ENCODE measurements at places on chromosomes 6 and 20.

DNA sequence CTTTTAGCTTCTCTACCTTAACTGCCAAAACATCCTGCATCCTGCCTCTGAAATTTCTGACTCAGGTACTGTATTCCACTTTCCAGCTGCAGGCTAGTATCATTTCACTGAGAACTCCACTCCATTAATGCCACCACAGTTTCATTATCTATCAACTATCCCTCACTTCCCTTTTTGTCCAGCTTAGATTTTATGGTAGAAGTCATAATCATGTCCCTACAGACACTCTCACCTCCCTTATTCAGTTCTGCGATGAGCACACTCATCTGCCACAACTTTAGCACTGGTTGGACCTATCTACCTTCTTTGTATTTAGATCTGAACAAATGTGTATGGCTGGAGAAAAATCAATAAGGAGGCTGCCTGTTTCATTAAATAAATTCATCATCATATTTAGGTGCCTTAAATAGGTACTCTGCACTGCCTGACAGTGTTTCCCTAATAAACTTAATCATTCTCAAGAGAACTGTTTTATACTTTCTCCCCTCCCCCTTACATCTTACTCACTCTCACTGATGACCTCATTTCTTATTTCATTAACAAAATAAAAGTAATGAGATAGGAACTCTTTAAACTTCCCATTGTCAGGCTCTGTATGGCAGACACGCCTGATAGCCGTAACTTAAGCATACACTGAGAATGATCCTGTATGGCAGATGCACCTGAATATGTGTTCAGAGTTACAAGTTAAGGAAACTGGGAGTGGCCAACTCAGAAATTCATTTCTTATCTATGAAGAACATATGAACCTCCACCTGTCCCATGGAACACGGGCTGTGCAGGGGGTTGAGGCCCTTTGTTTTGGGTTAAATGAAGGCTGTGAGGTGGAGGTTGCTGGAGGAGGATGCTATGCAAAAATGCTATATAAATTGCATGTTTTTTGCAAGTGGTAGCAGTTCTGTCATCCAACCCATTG, 95.3 kb upstream of the MAN1A1 start:
- no peak for DNase-seq

GRCh38 chr6:125251516-125252220, 50.1 kb downstream of the HDDC2 start:
- DNase-seq = peak; percentile 18

GRCh38 chr20:48815537-48815936, 12.3 kb downstream of the PREX1 start:
- no peak for DNase-seq

GRCh38 chr6:134734312-134734869, 215.5 kb downstream of the ALDH8A1 start:
- no peak for DNase-seq

- no peak for DNase-seq
These were observed 44.9 kb downstream of the PRND start for GRCh38 chr20:4766631-4767030.

DNA sequence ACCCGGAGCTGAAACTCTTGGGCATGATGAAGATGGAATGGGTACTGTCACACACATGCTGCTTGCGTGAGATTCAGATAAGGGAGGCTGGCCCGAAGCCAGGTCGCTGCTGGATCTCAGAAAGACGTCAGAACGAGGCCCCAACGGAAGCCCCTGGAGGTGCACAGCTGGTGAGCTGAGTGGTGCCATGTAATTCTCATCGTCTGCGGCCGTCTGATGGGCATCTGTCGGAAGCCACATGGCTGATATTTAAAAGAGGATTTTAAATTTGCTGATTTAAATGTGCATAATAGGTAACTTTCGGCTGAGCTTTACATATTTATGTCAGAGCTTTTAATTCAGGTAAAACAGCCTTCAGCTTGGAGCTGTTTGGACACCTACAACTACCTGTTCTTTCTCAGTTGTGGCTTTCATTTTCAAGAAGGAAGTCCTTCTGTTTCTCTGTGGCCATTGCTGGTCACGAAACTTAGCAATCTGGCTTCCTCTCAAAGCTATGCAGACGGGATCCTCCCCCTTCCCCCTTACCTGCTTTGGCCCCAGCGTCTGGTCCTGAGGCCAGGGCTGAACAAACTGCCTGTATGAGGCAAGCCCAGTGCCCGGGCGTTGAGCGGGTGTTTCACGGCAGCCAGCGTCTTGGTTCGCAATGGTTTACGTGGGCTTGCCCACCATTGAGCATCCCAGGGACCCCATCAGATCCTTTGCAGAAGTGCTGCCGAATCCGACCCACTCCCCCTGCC, 9.2 kb downstream of the SLCO4A1 start:
- no peak for DNase-seq

- DNase-seq = no peak
These were observed 22.5 kb downstream of the THBS2 start for GRCh38 chr6:169230946-169231789.

DNA sequence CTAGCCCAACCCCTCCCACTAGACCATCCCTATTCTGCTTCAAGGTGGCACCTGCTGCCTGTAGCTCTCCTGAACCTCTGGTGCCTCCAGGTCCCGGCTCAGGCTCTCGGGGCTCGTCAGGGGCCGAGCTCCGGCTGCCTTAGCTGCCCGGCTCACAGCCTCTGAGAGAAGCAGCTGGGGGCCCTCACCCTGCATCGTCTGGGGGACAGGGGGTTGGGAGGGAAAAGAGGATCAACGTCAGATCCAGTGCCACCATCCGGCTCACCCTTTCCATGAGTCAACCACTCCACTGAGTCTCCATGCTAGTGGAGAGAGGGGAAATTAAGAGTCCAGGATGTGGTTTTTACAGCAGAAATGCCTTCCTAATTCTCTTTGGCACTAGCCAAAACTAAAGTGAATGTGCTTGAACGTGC, 13.0 kb downstream of the BAG6 start:
- peak; percentile 64 for DNase-seq

GRCh38 chr20:37490663-37491350, 30.2 kb upstream of the NNAT start:
- no peak for DNase-seq

GRCh38 chr6:38159596-38159995, 340.1 kb downstream of the ZFAND3 start:
- no peak for DNase-seq

DNA sequence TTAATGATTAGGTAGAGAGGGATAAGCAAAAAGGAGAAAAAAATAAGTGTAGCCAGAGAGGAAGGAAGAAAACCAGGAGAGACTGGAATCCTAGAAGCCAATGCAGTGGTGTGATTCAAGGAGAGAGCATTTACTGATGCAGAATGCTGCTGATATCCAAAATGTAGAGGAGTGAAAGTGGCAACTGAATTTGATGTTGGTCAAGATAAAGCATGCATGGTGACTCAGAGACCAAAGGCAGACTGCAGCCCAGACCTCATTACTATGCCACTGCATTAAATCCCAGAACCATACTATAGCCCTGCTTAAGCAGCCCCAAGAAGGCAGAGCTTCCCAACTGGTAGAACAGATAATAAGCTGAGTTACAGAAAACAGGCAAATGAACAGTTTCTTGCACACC, 15.8 kb downstream of the KLHL32 start:
- DNase-seq = no peak

- no peak for DNase-seq
These were observed 280.4 kb downstream of the PACRG start for GRCh38 chr6:163008186-163008585.

GRCh38 chr6:41463062-41463930, 82.9 kb upstream of the FOXP4 start:
- peak; percentile 52 for DNase-seq

GRCh38 chr20:4195499-4195898, 180.1 kb upstream of the RNF24 start:
- DNase-seq = peak; percentile 12

DNA sequence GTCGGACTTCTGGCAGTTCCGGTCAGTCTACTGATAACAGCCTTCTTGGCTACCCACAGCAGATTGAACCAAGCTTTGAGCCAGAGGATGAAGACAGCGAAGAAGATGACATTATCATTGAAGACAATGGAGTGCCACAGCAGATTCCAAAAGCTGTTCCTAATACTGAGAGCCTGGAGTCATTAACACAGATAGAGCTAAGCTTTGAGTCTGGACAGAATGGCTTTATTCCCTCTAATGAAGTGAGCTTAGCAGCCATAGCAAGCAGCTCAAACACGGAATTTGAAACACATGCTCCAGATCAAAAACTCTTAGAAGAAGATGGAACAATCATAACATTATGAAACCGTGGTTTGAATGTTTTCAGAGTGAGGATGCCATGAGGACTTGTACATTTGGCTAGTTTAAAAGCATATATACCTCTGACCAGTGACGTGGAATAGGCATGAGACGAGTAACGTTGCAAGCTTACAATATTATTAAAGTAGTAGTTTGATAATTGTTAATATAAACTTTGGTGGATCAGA, 18.8 kb downstream of the PARD6B start:
- DNase-seq = no peak

DNA sequence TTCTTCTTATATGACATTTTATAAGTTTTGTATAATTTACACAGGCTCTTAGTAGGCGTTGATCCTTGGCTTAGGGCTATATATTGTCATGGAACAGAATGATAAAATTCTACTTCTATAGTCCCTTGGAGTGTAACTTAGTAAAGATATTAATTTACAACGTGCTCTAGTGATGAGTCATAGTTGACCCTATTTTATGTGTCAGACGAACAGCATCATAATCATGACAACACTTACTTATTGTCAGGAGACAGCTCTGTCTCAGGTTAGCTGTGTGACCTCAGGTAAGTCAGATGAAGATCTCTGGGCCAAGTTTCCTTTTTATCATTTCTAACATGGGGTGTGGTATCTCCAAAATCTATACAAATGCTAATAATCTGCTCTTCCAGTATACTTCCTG, 473.5 kb downstream of the UTRN start:
- peak; percentile 18 for DNase-seq

GRCh38 chr6:53112871-53113270, 35.8 kb downstream of the GCM1 start:
- no peak for DNase-seq

- no peak for DNase-seq
These were observed 28.6 kb downstream of the DDX27 start for GRCh38 chr20:49247792-49248191.

- DNase-seq = no peak
These were observed 93.2 kb upstream of the PTPN1 start for GRCh38 chr20:50417023-50417329.

DNA sequence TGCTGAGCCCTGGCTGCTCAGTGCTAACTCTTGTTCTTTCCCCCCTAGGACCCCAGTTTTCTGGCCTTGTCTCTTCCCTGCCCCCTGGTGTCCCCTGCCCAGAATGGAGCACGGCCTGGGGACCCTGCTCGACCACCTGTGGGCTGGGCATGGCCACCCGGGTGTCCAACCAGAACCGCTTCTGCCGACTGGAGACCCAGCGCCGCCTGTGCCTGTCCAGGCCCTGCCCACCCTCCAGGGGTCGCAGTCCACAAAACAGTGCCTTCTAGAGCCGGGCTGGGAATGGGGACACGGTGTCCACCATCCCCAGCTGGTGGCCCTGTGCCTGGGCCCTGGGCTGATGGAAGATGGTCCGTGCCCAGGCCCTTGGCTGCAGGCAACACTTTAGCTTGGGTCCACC, 11.9 kb downstream of the CCN5 start:
- no peak for DNase-seq

Data from astrocyte of the spinal cord (primary cell).